Activated T-cell treated with anti-CD3 and anti-CD28 coated beads, Interleukin-2, amount 50 U/mL, for 4 hours (primary cell): ENCODE measurements at places on chromosomes 5 and 9. TPM values are rescaled to one million over a fixed set of nuclear protein-coding genes. Genes with fewer than 3 reads are reported as not detected.

Gene AIF1L
- 0.13 TPM for total RNA-seq

Gene PCDHGA2
- 0.05 TPM for total RNA-seq

Gene SLC6A3
- total RNA-seq, result not detected

Gene RORB
- 0.03 TPM for total RNA-seq

Gene BBLN
- total RNA-seq, result 71.0 TPM

Gene SLC25A2
- total RNA-seq, result 0.18 TPM

Gene SOHLH1
- not detected for total RNA-seq

Gene CBY3
- 0.53 TPM for total RNA-seq

Gene CARTPT
- not detected for total RNA-seq

Gene C5orf46
- total RNA-seq, result not detected

Gene SLC36A3
- total RNA-seq, result not detected

Gene KCTD16
- total RNA-seq, result not detected

Gene ADAMTSL1
- not detected for total RNA-seq

Gene FAM163B
- not detected for total RNA-seq

Gene OR1Q1
- not detected for total RNA-seq

Gene SPATA31A3
- not detected for total RNA-seq

Gene SH2D3C
- 5.9 TPM for total RNA-seq

Gene ADRB2
- total RNA-seq, result 0.54 TPM

Gene PNPLA7
- total RNA-seq, result 1.3 TPM
